HT-29 (cell line): ENCODE measurements at places on chromosomes 3 and 15.

- no peak for DNase-seq
Measured at GRCh38 chr3:127170814-127171213, 22.1 kb upstream of the PRR23E start.

GRCh38 chr15:52359722-52360121 is 64.1 kb upstream of the MYO5C start:
- DNase-seq: no peak

DNA sequence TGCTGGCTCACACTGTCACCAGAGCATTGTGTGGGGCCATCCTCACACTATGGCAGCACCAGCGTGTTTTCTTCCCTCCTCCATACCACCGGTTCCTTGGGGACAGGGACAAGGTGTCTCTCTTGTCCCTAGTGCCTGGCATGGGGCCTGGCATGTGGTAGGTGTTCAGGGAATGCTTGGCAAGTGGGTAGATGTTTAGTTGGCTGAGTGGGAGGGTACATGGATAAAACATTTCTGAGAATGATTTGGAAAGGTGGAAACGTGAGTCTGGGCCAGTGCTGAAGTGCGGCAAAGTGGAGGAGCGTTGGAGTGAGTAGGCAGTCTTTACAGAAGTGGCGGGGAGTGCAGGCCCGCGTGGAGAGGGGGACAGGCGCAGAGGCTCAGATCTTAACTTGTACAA is 15.0 kb downstream of the SNAPC5 start:
- DNase-seq: no peak

GRCh38 chr3:189794518-189794917 is 163.3 kb downstream of the TP63 start:
- no peak for DNase-seq

- no peak for DNase-seq
Measured at GRCh38 chr3:29805757-29806156, 524.9 kb downstream of the RBMS3 start.
